ENCODE measurements at places on chromosomes 5 and 9.
A peak's percentile ranks its signal among the peaks of the same experiment; 100 is the strongest.

DNA sequence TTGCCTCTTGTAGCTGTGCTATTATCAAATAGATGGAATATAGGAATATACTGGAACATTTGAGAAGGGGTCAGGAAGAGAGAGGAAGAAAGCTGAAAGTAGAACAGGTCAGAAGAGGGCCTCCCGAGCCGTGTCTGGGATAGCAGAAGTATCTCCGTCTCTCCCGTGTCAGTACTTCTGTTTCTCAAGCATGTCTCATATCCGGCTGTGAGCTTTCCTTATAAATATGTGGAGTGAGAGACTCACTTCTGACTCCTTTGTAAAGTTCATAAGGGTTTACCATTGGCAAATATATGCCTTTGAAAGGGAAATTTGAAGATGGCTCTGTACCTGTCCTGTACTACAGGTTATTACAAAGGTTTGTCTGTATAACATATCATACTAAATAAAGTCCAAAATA, 50.3 kb downstream of the MOCS2 start:
- no peak for DNase-seq

DNA sequence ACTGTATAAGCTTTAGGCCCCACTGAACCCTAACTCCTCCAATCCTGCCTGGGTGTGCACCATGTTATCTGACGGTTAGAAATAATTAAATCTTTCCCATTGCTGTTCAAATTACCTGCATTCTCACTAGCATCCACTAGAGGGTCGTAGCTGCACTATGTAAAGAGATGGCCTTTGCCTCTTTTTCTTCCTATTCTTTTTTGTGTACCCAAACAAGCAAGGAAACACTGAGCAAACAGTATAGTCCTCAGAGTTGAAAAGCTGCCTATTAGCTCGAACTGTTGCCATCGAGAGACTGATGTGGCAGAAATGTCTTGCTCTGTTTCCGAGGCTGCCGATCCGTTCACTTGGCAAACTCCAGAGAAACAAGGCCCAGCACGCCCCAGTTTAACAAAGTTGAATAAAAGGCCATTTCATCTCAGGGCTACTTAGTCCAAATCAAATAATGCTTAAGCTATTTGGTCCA, 163.8 kb upstream of the TRPM3 start:
- DNase-seq: peak; percentile 56

DNA sequence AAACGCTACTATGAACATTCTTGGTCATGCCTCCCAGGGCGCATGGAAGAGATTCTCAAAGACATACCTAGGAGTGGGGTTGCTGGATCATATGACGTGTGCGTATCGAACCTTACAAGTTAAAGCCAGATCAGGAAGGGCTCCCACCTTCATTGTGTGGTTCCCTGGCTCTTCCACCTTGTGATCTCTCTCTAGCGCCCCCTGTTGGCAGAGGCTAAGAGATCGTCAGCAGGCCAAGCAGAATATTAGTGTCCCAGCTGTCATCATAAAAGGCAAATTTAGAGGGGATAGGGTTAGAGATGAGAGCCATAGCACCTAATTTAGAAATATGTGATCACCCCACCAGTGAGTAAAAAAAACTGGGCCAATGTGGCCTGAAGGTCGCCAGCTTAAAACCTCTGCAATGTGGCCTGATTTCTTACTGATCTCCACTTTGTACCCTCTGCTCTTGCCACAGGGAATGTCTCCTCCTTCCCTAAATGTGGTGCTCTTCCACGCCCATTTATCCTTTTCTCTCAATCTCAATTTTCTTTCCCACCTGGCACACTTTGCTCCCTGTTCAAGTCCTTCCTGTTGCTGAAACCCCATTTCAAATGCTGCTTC, 91.7 kb upstream of the SHB start:
- DNase-seq: peak; percentile 51

DNA sequence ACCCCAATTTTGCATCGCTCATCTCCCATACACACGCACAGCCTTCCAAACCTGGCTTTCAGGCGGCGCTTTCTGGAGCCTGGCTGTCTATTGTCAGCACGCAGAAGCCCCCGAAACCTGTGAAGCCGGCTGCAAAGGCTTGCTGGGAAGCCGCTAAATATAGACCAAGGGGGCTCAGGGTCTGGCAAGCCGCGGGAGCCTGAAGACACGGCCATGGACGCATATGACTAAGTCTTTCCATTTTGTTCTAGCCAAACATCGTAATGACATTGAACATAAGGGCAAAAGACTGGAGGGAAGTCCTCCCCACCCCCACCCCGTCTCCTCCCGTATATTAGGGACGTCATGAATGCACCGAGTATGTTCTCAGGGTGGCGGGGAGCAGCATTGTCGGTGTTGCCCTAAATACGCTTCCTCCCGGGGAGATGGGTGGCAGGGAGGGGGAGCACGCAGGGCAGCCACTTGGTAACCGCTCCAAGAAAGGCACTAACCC, 1.1 kb downstream of the CTNND2 start:
- DNase-seq: no peak

DNA sequence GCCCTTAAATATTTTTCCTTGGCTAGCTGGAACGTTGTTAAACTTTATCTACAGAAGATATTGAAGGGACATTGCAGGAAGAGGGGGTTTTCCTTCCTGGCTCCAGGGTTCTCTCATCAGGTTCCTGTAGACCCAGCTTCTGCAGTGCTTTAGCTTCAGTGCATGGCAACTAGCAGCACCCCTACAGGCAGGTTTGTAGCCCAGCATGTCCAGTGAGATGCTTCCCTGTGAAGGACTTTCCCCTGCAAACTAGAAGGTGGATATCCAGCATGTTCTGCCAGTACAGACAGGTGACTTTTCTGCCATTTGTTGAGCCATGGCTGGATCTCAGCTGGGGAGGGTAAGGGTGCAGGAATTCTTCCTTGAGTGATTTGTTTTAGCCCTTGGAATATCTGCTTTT, 10.4 kb downstream of the CCL28 start:
- no peak for DNase-seq

GRCh38 chr5:64872044-64872443, 103.3 kb downstream of the CWC27 start:
- DNase-seq: no peak

- no peak for DNase-seq
Measured at GRCh38 chr5:102991802-102992201, 128.1 kb downstream of the GIN1 start.

- no peak for DNase-seq
Measured at GRCh38 chr9:115597330-115597895, 479.5 kb upstream of the TNC start.

GRCh38 chr5:148912714-148913398, 86.4 kb downstream of the ADRB2 start:
- DNase-seq: no peak

DNA sequence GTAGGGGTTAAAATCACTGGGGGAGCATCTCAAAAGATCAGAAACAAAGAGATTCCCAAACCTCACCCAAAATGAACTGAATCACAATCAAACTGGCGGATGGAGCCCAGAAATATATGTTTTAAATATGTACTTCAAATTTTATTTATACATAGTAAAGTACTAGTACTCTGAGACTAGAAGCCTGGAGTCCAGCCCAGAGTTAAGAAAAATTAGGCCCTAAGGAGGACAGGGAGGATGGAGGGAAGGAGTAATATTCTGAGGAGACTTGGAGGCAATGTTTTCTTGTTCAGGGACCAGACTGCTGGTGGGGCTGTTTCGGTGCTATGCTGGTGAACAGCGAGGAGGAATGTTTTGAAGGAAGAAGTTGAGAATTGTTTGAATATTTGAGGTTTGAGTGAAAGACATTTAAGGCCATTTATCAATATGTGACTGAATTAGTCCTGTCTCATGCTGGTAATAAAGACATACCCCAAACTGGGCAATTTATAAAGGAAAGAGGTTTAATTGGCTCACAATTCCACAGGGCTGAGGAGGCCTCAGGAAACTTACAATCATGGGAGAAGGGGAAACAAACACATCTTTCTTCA, 552.4 kb upstream of the DAB2 start:
- no peak for DNase-seq

DNA sequence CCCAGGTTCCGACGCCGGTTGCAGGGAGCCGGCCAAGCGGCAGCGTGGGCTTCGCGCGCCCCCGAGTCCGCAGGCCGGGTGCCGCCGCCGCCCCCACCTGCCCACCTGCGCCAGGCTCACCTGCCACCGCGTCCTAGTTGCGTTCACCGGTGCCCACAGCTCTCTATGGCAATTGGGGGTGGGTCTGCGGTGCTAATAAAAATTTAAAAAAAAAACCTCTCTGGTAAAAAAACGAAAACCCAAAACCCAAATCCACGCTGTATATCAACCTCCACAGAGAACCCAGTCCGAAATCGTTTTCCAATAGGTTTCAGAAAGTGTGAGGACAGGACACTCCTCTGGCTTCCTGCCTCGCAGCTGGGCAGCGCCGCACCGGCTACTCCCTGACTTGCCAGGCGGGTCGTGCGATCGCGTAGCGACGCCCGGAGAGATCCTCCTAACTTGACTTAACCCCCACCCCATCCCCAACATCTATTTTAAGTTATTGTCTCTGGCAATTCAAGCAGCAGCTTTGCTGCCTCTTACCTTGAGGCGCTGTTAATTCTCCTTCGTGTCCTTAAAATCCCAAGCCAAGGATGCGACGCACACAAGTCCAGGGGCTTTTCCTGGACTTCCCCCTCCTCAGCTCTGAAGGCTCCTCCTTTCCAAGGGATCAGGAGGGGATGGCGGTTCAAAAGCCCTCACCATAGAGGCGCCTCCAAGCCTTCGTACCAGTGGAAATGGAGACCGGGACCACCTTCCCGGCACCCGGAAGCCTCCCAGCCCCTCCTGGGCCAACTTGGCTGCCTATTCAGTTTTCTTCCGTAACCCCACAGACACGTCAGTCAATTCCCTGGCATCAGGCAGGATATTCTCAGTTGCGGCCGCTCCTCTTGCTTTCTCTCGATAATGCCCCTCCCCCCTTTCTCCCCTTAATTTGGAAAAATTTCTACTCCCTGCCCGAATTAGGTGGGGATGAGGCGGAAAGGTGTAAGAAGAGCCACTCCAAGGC, 1639.4 kb upstream of the C9orf72 start:
- no peak for DNase-seq

DNA sequence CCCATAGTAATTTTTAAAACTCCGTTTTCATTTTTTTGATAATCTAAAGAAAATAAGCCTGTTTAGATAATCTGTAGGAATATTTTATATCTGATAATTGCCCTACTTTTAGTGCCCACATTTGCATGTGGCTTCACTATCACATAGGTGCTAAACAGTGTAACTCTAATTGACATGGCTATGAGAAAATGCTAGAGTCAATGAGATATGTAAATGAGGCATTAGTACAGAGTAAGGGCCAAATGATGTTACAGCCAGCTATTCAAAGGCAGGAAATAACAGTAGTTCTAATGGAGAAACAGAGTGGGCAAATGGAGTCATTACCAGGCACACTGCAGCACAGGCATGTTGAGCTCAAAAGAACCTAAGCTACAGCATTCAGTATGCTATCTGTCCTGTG, 37.3 kb upstream of the GCNT4 start:
- DNase-seq: no peak

DNA sequence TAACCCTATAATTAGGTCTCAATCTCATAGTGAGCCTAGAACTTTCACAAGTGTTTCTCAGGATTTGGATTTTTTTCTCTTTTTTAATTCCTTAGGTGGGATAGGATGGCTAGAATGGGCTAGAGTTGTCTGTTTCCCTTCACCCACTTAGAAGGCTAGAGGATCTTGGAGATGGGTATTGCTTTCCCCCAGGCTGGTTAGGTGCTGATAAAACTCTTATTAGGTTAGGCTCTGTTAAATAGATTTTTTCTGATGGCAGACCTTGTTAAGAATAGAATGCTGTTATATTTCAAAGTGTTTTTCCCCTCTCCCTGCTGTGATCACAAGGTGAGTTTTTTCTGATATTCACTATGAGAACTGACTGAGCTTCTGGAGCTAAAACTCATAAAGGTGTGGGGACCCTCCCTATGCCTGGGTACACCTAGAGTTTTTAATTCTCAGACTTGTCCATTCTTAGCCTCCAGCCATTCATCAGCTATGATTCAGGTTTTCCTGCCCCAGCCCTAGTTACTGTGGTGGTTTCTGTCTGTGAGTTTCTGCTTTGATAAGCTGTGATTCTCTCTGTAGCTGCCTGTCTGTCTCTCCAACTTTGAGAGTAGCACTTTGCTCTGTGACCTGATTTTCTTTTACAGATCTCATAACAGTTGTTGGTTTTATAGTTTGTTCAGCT, 132.4 kb downstream of the HACD4 start:
- no peak for DNase-seq

DNA sequence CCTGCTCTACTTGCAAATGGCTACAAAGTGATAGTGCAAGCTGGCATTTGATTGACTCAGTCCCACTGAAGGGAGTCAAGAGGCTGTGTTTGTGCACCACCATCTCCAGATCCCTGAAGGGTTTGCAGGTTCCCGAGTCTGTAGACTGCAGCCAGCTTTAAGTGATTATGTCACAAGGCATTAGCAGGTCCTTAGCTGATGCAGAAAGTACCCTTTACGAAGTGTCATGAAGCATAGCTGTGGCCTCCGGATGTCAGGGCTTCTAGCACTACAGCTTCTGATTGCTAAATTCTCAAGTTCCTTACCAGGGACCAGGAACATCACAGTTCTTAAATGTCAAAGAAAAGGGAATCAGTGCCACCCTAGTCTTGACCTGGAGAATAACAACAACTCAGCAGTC, 311.3 kb upstream of the TRPC7 start:
- DNase-seq: no peak

- peak; percentile 94 for DNase-seq
Measured at GRCh38 chr5:143008809-143009521, 238.8 kb downstream of the ARHGAP26 start.

- DNase-seq: no peak
Measured at GRCh38 chr5:1343931-1344901, 683 bp downstream of the CLPTM1L start.

- DNase-seq: no peak
Measured at GRCh38 chr5:78738693-78739300, 90.2 kb upstream of the LHFPL2 start.

DNA sequence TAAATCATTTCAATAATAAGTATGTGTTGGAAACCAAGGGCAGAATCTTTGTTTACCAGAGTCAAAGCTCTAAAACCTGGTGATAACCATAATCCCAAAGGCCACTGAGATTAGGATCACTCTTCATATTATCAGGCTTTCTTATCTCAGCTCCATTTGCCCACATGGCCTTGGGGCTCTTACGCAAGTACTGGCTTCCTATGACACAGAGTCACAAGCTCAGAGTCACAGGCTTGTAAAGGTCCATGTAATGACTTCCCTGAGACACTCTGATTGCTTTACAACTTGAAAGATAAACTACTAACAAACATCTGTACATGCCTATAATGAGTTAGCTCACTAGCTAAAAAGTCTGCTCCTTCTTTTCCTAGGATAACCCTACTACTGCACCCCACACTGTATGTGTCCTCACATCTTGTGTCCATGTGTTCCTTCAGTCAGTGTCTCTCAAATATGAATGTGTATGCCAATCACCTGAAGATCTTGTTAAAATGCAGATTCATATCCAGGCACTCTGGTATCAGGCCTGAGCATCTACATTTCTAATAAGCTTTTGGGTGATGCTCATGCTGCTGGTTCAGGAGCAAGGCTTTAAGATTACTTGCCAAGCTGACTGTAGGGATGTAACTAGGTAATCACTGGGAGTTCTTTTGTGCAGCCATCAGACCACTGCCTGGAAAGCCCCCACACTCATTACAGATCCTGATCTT, 28.4 kb downstream of the SEMA6A start:
- no peak for DNase-seq

Data from CD4-positive, alpha-beta T cell treated with Interleukin-17A for 1 hour (primary cell).